GM10248 (cell line): ENCODE measurements at places on chromosomes 16 and 17.

- DNase-seq: no peak
Observed at GRCh38 chr17:70201872-70202419, 32.6 kb downstream of the KCNJ2 start.

- DNase-seq: no peak
Observed at GRCh38 chr16:83212301-83212841, 585.6 kb downstream of the CDH13 start.

- DNase-seq: no peak
Observed at GRCh38 chr17:56658648-56659047, 65.1 kb downstream of the NOG start.

- DNase-seq: no peak
Observed at GRCh38 chr16:84826558-84826941, 6.8 kb downstream of the CRISPLD2 start.

DNA sequence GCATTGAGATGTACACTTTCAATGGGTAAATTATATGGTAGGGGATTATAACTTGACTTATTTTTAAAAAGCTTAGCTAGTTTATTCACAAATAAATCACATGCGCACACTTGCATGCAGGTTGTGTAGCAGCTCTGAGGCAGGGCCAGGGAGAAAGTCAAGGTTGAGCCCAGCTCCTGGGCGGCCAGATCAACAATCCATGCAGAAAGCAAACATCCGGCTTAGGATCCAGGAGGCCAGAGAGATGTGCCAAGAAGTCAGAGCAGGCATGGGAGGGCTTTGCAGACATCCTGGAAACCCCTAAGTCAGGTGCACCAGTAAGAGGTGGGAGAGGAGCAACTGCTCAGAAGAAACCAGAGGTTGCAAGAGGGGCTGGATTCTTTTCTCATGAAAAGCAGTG lies 186.5 kb downstream of the AXIN2 start:
- no peak for DNase-seq

DNA sequence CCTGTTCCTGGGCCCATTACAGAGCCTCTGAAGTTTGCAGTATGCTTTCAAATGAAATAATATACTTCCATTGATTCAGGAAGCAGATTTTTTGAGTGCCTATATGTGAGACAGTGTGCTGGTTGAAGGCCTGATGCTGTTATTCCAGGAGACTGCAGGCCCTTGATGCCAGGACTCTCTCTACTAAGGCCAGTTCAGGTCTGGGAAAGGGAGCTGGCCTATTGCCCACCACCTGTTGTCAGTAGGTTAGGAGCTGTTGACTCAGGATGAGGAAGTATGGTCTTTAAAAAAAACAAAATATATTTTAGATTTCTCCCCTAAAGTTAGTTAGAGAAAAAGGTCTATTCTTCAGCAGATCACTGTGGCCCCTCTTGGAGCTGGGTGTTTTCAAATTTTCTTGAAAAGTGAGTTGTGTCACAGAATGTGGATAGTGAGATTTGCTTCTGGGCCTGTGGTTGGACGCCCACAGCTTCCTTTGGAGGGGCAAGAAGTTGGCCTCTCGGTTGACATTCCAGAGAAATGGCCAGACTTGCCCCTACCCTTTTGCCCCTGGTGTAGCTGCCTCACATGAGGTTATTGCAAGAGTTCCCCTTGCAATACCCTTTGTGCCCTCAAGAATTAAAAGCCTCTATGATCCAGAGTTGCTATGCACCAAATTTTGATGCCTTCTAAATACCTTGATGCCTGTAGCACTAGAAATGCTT lies 7.9 kb downstream of the ESRP2 start:
- no peak for DNase-seq

- DNase-seq: no peak
Observed at GRCh38 chr17:13995856-13996271, 73.4 kb upstream of the COX10 start.

DNA sequence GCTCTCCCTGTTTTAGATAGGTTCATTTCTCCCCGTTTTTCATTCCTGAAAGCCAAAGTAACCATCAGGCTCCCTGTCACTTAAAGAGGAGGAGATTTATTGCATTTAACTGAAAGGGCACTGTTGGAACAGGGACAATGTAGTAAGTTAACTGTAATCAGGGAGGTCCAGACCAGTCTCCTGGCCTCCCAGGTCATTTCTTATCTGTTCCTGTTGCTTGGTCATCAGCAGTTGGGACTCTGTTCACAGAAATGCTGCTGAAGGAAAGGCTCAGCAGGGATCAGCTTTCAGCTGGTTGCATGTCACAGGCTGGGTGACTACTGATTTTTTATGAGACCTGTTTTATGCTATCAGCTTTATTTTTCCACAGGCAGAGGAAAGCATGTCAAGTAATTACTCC lies 622.6 kb upstream of the GOT2 start:
- no peak for DNase-seq

DNA sequence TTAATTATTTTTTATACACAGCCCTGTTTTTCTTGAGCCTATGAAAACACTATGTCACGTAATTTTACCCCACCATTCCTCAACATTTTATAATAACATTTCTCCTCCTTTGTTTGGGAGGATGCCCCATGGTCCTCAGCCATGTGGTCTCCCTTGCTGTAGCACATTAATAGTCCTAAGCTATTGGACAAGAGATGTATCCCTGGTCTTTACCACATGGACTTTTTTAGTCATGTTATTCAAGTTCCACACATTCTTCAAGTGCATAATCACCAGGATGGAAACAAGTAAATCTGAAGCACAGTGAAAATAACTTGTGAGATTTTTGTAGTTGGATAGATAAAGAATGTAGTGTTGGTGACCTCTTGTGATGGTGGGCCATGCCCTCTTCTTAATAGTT lies 2.0 kb upstream of the KRTAP2-3 start:
- no peak for DNase-seq

DNA sequence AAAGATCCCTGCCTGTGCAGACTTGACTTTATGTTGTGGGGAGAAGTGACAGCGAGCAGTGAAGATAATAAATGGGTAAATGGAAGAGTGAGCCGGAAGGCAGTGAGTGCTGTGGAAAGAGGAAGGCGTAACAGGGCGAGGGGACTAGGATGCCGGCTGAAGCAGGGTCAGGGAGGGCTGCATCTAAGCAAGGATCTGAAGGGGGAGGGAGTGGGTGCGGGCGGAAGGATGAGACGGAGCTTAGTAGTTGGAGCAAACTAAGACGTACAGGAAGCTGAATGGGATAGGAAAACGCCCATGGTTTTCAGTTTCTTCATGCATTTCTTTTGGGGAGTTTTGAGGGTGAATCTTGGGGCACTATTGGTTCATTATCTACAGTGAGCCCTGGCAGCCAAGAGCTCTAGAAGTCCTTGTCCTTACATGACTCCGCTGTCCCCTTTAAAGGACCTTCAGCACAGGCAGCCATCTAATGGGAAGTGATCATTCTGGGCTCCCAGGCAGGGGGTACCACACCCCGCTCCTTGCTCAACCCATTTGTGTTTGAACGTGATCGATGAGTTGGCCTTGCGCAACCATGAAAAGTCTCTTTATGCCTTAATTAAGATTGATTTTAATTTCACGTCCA lies 10.4 kb upstream of the NAT9 start:
- DNase-seq: no peak

- DNase-seq: no peak
Observed at GRCh38 chr17:6491071-6491700, 46.9 kb downstream of the PIMREG start.

GRCh38 chr16:30434852-30435251 lies 5.0 kb upstream of the DCTPP1 start:
- DNase-seq: no peak

GRCh38 chr17:21508211-21508610 lies 132.1 kb downstream of the KCNJ12 start:
- DNase-seq: no peak

GRCh38 chr16:16100631-16101030 lies 122.7 kb downstream of the ABCC6 start:
- no peak for DNase-seq

DNA sequence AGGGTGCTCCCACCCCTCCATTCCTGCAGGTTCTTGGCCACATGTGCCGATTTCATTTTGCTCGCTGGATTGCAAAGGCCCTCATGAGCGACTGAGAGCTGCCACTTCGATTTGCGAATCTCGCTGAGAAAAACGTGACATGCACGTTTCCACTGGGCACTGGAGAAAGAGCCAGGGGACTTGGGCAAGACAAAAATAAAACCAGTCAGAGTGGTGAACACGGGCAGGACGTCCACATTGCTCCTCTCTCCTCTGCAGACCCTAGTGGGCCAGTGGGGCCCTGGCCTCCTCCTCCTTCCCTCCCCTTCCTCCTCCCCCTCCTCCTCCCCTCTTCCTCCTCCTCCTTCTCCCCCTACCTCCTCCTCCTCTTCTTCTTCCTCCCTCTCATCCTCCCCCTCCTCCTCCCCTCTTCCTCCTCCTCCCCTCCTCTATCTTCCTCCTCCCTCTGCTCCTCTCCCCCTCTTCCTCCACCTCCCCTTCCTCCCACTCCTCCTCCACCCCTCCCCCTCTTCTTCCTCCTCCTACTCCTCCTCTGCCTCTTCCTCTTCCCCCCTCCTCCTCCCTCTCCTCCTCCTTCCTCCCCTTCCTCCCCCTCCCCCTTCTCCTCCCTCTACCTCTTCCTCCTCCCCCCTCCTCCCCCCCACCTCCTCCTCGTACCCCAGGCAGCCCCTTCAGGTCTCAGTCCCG lies 28.1 kb upstream of the ENPP7 start:
- no peak for DNase-seq

DNA sequence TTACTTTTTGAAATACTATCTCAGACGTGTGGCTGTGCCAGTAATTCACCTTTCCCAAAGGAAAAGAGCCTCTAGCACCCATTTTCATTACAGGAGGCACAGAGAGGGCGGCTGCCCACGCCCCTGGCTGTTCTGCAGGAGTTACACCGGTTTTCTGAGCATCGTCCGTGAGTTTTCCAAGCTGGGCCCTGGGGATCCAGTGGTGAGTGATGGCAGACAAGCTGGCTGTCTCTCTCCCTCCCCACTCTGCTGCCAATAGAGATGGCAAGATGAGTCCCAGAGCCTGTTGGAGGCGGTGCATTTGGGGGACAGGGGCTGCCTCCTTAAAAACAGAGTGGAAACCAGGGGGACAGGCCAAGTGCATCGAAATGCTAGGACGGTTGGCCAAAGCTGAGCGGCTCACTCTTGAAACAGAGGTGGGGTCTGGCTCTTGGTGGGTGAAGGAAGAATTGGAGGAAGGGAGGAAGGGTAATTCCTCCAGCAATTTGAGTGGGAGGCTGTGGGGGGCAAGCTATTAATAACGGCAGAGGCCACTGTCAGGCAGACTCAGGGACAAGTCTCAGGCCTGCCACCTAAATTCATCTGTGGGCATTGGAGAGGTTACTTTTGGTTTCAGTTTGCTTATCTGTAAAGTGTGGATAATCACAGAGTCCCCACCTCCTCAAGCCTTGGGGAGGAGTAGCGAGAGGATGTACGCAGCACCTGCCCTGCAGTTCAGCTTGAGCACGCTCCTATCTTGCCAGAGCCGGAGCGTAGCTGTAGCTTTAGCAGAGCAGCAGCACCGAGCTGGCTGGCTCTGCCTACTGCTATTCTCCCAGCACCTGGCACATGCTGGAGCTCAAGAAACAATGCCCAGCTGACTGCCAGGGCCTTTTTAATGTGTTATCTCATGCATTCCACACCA lies 7.5 kb upstream of the NOS2 start:
- peak; percentile 78 for DNase-seq

DNA sequence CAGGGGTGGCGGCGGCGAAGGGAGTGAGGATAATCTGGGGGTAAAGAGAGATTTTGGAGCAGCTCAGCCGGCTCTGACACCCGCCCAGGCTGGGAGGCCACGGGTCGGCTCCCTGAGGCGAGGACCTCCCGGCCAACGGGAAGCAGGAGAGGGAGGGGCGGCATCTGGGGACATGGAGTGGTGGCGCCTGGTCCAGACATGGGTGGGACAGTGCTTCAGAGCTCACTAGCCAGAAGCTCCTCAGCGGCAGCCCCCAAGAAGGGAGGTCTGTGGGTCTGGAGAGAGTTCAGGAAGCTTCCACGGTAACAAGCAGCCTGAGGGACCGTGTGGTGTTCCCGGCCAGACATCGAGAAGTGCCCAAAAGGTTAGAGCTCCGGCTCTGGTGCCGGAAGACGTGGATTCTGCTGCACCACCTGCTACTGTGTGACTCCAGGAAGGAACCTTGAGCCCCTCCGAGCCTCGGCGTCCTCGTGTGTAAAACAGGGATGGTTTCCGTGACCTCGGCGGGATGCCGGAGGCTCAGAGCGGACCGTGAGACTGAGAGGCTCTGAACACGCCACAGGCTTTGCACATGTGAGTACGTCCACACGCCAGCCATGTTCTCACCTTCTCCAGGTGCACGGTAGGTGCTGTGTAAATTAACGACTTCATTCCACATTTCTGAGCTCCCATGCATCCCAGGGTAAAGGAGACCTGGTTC lies 56.9 kb downstream of the TIMM22 start:
- DNase-seq: no peak

GRCh38 chr17:78781104-78781892 lies 775 bp downstream of the CYTH1 start:
- DNase-seq: no peak

- no peak for DNase-seq
Observed at GRCh38 chr16:87409781-87410180, 17.6 kb downstream of the MAP1LC3B start.

GRCh38 chr17:47989700-47990099 lies 18.8 kb downstream of the CDK5RAP3 start:
- no peak for DNase-seq

GRCh38 chr16:15653227-15653626 lies 3.2 kb downstream of the NDE1 start:
- no peak for DNase-seq

- no peak for DNase-seq
Observed at GRCh38 chr16:48277158-48277557, 29.8 kb upstream of the ABCC11 start.

DNA sequence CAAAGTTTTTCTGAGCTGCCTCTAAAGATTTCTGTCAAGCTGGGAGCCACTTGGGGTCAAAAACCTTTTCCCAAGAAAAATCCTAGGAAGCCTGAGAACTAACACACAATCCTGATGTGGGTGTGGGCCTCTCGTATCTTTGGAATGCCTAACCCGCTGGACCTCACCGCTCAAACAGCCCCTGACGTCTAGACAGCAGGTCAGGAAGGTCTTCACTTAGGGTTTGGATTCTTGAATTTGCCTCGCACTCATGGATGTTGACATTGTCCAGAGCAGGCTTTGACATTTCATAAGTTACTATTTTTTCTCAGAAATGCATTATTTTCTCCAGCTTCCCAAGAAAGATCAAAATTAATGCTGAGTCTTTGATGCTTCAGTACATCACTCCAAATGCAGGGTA lies 18.9 kb downstream of the TEX2 start:
- DNase-seq: no peak

GRCh38 chr17:82929011-82929622 lies 89.3 kb upstream of the ZNF750 start:
- DNase-seq: no peak
